Activated CD8-positive, alpha-beta T cell treated with anti-CD3 and anti-CD28 coated beads for 36 hours (primary cell): ENCODE measurements at places on chromosomes 4 and X.
A peak's percentile ranks its signal among the peaks of the same experiment; 100 is the strongest.

GRCh38 chrX:111568354-111568753, 56.9 kb downstream of the SERTM2 start:
- H3K27me3 ChIP-seq = no peaks in the 10 kb centered on the region
- H3K27ac ChIP-seq = no peak overlapping the region
- no peak for DNase-seq
- no peaks in the 10 kb centered on the region for H3K4me1 ChIP-seq
- no peak overlapping the region for H3K4me3 ChIP-seq

- H3K36me3 ChIP-seq = no peaks in the 10 kb centered on the region
- no peaks in the 10 kb centered on the region for H3K27me3 ChIP-seq
- H3K4me1 ChIP-seq = no peaks in the 10 kb centered on the region
Observed at GRCh38 chr4:157271166-157271869, 50.8 kb downstream of the GRIA2 start.

DNA sequence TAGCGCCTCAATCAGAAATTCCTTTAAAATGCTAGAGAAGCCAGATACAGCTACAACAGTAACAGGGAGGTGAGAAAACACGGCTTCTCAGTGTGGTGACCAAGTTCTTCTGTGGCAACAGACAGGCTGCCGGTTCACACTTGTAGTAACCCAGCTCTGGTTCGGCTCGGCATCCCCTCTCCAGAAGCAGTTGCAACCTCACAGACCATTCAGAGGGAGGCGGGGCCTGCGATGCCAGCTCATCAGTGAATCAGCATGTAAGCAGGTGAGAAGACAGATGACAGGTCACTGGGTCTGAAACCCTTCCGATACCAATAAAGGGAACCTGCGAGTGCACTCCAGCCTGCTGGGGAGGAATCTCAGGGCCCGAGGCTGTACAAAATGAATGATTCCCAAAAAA, 251.0 kb downstream of the KCNIP4 start:
- no peak overlapping the region for H3K4me3 ChIP-seq
- H3K4me1 ChIP-seq = no peaks in the 10 kb centered on the region
- peaks cover 4% of the 10 kb centered on the region for H3K27me3 ChIP-seq
- peak; percentile 4 for DNase-seq
- H3K36me3 ChIP-seq = no peaks in the 10 kb centered on the region
- no peak overlapping the region for H3K27ac ChIP-seq

- H3K27ac ChIP-seq = no peak overlapping the region
- DNase-seq = no peak
- H3K4me3 ChIP-seq = no peak overlapping the region
- no peaks in the 10 kb centered on the region for H3K36me3 ChIP-seq
- no peaks in the 10 kb centered on the region for H3K27me3 ChIP-seq
- H3K4me1 ChIP-seq = no peaks in the 10 kb centered on the region
Observed at GRCh38 chr4:54898056-54898562, 227.3 kb downstream of the KDR start.

DNA sequence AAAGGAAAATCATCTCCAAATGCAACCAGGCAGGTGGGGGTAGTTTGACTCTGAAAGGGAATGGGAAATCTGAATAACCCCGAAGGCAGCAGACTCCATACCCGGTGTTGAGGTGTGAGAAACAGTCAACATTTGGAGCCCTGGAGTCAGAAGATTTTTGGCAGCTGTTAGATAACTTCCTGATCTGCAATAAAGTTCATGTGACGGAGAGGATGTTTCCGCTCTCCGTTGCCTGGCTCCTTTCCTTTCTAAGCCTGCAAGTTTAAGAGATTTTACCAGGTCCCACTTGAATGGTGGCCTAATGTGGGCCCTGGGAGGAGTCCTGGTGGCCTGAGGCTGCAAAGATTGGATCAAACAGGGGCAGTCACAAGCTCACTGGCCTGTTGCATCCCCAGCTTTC, 27.7 kb downstream of the HAND2 start:
- peaks cover 11% of the 10 kb centered on the region for H3K36me3 ChIP-seq
- H3K4me3 ChIP-seq = no peak overlapping the region
- no peak for DNase-seq
- H3K27ac ChIP-seq = no peak overlapping the region
- peaks cover 78% of the 10 kb centered on the region for H3K27me3 ChIP-seq

DNA sequence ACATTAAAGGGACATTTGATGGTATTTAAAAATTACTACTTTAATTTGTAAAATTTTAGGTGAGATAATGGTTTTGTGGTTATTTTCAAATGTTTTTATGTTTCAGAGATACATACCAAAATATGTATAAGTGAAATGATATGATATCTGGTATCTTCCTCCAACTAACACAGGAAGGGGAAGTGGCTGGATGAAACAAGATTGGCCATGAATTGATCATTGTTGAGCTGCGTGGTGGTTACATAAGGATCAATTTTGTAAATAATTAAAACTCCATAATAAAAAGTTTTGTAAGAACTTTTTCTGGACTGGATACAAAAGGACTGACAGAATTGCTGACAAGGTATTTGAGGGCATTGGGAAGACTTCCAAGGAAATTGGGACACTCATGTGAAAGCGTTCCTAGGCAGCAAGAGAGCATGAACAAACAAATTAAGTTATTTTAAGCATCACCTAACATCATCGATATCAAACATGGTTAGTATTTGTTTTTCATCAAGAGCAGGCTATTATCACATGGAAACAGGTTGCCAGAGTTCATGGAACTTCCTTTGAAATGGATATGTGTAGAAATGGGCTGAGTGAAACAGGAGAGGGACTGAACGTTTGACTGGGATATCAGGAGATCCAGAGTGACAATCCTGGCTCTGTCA, 4.4 kb upstream of the PGM2 start:
- H3K36me3 ChIP-seq = no peaks in the 10 kb centered on the region
- H3K4me1 ChIP-seq = peaks cover 9% of the 10 kb centered on the region
- no peak overlapping the region for H3K4me3 ChIP-seq

- peak overlapping the region; percentile 85 for H3K27ac ChIP-seq
- peaks cover 26% of the 10 kb centered on the region for H3K4me1 ChIP-seq
- H3K27me3 ChIP-seq = no peaks in the 10 kb centered on the region
- H3K4me3 ChIP-seq = peak overlapping the region; percentile 73
- H3K36me3 ChIP-seq = no peaks in the 10 kb centered on the region
Observed at GRCh38 chr4:1862055-1862911, 6.3 kb upstream of the LETM1 start.

DNA sequence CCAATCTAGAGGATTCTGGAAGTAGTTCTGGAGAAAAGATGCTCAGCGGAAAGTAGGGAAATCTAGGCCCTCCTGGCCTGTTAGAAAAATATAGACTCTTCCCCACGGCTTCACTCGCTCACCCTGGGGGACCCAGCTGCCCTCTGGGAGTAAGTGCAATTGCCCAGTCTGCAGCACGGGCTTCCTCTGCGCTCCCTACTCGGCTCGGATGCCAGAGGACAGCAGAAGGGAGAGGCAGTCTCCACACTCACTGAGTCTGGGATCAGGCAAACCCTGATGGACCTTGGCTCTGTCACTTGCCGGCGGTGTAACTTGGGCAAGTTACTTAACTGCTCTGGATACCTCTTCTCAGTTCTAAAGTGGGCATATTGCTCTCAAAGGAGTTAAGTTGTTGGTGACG, 2.1 kb downstream of the SHISA3 start:
- H3K27me3 ChIP-seq = peaks cover 59% of the 10 kb centered on the region
- H3K27ac ChIP-seq = no peak overlapping the region
- peaks cover 21% of the 10 kb centered on the region for H3K4me1 ChIP-seq
- no peaks in the 10 kb centered on the region for H3K36me3 ChIP-seq
- DNase-seq = no peak

GRCh38 chrX:153885208-153885787, 675 bp downstream of the L1CAM start:
- DNase-seq = peak; percentile 24
- H3K4me1 ChIP-seq = peaks cover 2% of the 10 kb centered on the region
- no peaks in the 10 kb centered on the region for H3K36me3 ChIP-seq
- H3K27ac ChIP-seq = no peak overlapping the region
- peaks cover 23% of the 10 kb centered on the region for H3K27me3 ChIP-seq

- H3K27ac ChIP-seq = no peak overlapping the region
- no peaks in the 10 kb centered on the region for H3K4me1 ChIP-seq
- no peaks in the 10 kb centered on the region for H3K27me3 ChIP-seq
- DNase-seq = no peak
- H3K36me3 ChIP-seq = no peaks in the 10 kb centered on the region
Observed at GRCh38 chr4:177557416-177557815, 115.2 kb upstream of the AGA start.

GRCh38 chr4:66929748-66930147, 615.6 kb downstream of the CENPC start:
- DNase-seq = no peak
- no peaks in the 10 kb centered on the region for H3K4me1 ChIP-seq
- no peak overlapping the region for H3K4me3 ChIP-seq
- H3K27ac ChIP-seq = no peak overlapping the region

GRCh38 chrX:105190252-105190853, 30.1 kb downstream of the TEX13A start:
- no peaks in the 10 kb centered on the region for H3K27me3 ChIP-seq
- no peak overlapping the region for H3K27ac ChIP-seq
- DNase-seq = peak; percentile 34
- no peaks in the 10 kb centered on the region for H3K36me3 ChIP-seq
- H3K4me3 ChIP-seq = no peak overlapping the region

DNA sequence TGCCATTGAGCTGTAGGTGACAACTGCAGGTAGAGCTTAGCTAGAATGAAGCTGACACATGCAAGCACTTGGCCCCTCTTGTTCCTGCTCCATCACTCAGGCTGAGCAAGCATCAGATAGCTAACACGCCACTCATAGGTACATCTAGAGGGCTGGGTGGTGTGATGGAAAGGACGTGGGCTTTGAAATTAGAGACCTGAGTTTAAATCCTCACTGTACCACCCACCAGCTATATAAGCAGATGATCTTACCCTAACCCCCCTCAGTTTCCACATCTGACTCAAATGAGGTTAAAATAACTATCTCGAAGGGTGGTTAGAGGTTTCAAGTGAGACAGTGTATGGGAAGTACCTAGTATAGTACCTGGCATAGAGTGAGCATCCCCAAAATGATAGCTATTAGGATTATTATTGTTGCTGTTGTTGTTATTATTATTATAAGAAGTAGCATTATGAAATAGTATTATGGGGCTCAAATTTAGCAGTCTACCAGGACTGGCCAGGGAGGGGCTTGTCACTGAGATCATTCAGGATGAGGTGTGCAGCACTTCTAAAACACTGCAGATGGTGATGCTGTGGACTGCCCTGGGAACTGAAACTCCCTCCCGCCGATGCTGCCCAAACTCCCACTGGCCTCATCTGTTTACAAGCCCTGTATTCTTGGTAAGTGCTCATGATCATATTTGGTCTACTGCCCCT, 59.0 kb downstream of the REELD1 start:
- no peak overlapping the region for H3K27ac ChIP-seq
- no peak overlapping the region for H3K4me3 ChIP-seq
- DNase-seq = peak; percentile 30
- no peaks in the 10 kb centered on the region for H3K27me3 ChIP-seq
- peaks cover 5% of the 10 kb centered on the region for H3K36me3 ChIP-seq
- H3K4me1 ChIP-seq = peaks cover 4% of the 10 kb centered on the region

- peaks cover 39% of the 10 kb centered on the region for H3K4me1 ChIP-seq
- DNase-seq = peak; percentile 80
- H3K27me3 ChIP-seq = no peaks in the 10 kb centered on the region
- no peaks in the 10 kb centered on the region for H3K36me3 ChIP-seq
- H3K4me3 ChIP-seq = peak overlapping the region; percentile 60
Observed at GRCh38 chrX:153900831-153901752, 3.4 kb upstream of the AVPR2 start.

GRCh38 chrX:24012266-24012665, 14.7 kb downstream of the KLHL15 start:
- H3K36me3 ChIP-seq = peaks cover 18% of the 10 kb centered on the region
- peaks cover 39% of the 10 kb centered on the region for H3K4me1 ChIP-seq
- no peak overlapping the region for H3K27ac ChIP-seq
- no peak overlapping the region for H3K4me3 ChIP-seq

GRCh38 chrX:19555236-19555635, 39.9 kb upstream of the MAP3K15 start:
- peak overlapping the region; percentile 79 for H3K27ac ChIP-seq
- no peak overlapping the region for H3K4me3 ChIP-seq
- H3K4me1 ChIP-seq = peaks cover 45% of the 10 kb centered on the region
- DNase-seq = no peak

GRCh38 chr4:38075370-38076152, 115.4 kb downstream of the PTTG2 start:
- peaks cover 34% of the 10 kb centered on the region for H3K4me1 ChIP-seq
- DNase-seq = no peak
- no peak overlapping the region for H3K4me3 ChIP-seq
- no peak overlapping the region for H3K27ac ChIP-seq
- H3K27me3 ChIP-seq = no peaks in the 10 kb centered on the region

DNA sequence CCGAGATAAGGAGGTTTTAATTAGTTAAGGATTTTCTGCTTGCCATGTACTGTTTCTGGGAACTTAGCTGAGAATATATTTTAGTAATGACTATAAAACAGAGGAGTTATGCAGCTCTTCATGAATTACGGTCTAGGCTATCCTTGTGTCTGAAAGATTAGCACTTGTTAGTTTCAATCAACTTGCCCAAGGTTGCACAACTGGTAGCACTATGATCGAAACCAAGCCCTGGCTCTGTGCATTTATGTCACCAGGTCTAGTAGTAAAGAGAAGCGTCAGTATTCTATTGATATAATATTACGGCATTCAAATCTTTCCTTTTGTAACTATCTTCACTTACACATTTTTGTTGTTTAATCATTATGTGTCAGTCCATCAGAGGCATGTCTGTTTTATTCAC, 176.0 kb downstream of the TLL1 start:
- H3K27me3 ChIP-seq = no peaks in the 10 kb centered on the region
- DNase-seq = no peak
- no peaks in the 10 kb centered on the region for H3K4me1 ChIP-seq
- no peaks in the 10 kb centered on the region for H3K36me3 ChIP-seq

DNA sequence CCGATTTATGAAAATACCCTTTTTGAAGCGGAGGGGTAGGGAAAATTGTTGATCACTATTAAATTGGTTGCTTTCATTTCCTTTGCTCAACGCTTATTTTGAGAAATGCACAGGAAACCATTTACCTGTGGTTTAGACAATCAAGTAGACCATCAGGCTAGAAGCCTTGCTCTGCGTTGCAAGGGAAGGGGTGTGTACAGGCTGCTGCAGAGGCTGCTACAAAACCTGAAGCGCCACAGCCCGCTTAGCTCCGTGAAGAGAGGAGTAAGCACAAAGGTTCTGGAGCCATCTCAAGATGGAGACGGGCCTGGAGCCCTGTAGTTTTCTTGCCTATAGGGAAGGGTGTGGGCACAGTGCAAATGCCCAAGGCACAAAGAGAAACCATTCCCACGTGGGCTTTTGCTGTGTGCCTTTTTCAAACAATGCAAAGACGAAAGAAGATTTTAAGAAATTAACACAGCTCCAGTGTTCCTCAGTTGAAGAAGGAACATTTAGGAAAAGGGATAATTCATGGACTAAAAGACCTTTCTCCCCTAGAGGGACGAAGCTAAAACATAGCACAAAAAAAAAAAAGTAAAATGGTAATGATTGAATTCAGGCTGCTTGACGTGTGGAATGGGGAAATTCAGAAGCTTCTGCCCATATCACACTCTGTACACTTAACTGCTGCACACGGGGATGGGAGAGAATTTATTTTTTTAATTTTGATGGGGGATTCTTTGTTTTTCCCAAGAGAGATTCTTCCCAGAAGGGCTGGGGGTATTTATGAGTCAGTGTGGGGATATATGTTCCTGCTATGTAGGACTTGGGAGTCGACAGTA, 3.5 kb downstream of the TMSB4X start:
- H3K27ac ChIP-seq = peak overlapping the region; percentile 98
- H3K4me3 ChIP-seq = peak overlapping the region; percentile 91
- H3K4me1 ChIP-seq = peaks cover 35% of the 10 kb centered on the region
- DNase-seq = peak; percentile 79

GRCh38 chrX:111103246-111103645, 7.3 kb downstream of the PAK3 start:
- H3K27ac ChIP-seq = no peak overlapping the region
- no peak overlapping the region for H3K4me3 ChIP-seq
- no peaks in the 10 kb centered on the region for H3K36me3 ChIP-seq
- H3K4me1 ChIP-seq = peaks cover 3% of the 10 kb centered on the region
- H3K27me3 ChIP-seq = no peaks in the 10 kb centered on the region
- DNase-seq = no peak
